Activated naive CD4-positive, alpha-beta T cell treated with anti-CD3 and anti-CD28 coated beads, Interleukin-2, amount 10 ng/mL, durations not matched to agents 7 days and 5 days (primary cell): ENCODE measurements at places on chromosomes 16 and 17.

DNA sequence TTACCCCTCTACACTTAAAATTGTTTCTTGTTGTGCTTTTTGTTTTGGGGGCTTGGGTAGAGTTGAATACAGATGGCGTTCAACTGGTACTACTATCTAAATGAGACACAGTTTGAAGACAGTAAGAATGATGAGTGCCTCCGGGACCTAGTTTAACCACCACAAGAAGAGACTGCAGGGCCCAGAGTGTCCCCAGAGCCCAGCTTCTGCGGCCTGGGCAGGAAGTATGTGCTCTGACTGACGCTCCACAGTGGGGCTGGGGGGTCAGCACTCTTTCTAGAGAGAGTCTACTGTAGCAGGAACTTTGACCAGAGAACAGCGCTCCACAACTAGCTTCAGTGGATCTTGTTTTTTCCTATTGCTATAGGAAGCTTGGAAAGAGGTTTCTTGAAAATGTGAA lies 174.0 kb downstream of the VPS53 start:
- no peak for DNase-seq

DNA sequence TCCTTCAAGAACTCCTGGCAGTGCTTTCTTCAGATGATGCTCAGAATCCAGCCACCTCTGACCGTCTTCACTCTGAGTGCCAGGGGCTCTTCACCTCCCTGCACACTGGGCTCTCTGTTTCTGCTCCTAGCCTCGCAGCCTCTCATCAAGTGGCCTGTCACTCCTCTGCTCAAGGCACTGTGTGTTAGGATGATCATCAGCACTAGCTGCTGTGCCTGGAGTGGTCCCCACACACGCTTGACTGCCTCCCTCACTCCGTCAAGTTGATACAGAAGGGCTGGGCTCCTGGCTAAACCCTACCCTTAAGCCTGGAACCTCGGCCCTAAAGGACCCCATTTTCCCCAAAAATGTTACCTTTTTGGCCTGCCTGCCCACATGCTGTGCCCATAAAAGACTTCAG lies 15.6 kb downstream of the KRT9 start:
- DNase-seq, result no peak

DNA sequence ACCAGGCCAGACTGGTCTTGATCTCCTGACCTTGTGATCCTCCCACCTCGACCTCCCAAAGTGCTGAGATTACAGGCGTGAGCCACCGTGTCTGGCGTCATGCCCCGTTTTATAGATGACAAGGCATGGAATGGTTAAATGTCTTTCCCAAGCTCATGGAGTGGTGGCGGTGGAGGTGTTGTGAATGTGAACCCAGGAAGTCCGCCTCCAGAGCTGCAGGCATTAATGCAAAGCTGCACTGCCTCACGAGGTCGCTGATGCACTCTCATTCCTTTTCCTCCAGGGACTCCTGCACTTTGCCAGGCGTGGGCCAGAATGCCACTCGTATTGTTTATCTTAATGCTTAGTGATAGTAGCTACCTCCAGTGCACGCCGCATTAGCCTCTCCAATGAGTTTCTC lies 149.6 kb downstream of the WWOX start:
- no peak for DNase-seq

DNA sequence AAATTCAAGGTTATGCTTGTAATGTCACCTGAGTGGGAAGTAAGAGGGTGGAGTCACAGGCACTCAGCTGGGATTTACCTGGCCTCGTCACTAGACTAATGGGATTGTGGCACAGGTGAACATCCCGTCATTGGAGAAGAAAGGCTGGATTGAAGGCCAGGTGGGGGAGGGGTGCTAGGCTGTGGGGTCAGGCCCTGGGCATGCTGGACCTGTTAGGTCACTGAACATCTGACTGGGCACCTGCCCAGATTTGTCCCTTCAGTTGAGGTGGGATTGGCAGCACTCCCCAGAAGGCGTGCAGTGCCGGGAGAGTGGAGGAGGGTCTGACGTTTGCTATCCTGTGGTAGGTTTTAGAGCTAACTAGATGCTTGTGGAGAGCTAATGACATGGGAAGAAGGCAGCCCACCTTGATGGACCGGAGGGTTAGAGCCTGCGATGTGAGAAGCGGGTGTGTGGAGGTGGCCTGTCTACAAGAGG lies 161.5 kb upstream of the ZNF267 start:
- DNase-seq, result no peak

- DNase-seq, result no peak
Observed at GRCh38 chr16:1492082-1492922, 858 bp upstream of the TELO2 start.
